ENCODE measurements at places on chromosomes 3 and 15. TPM values are rescaled to one million over a fixed set of nuclear protein-coding genes. Genes with fewer than 3 reads are reported as not detected.

GRCh38 chr15:74134387-74135027 lies 4.1 kb downstream of the ISLR2 start:
- no peak for DNase-seq

DNA sequence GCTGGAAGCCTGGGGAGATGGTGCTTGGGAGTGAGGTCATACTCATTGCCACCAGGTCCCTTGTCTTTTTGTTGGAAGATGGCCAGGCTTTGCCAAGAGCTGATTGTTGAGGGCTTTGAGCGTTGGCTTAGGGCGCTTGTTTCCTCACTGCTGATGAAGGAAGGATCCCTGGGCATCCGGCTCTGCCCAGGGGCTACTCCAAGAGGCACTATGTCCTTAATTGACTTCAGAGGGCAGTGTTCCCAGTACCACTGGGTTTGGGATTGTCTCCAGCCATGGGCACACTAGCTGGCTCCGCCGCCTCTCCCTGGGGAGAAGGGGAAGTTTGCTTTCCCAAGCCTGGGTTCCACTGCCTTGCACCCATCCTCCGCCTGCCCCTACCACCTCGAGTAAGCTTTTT lies 57.2 kb upstream of the RGMA start:
- no peak for DNase-seq

DAPK2 gene
- 0.80 TPM for polyA plus RNA-seq

- DNase-seq, result peak; percentile 83
Measured at GRCh38 chr3:113132571-113132996, 78.8 kb upstream of the BOC start.

GRCh38 chr3:42572278-42572677 lies 9.5 kb downstream of the SEC22C start:
- DNase-seq, result peak; percentile 35

DNA sequence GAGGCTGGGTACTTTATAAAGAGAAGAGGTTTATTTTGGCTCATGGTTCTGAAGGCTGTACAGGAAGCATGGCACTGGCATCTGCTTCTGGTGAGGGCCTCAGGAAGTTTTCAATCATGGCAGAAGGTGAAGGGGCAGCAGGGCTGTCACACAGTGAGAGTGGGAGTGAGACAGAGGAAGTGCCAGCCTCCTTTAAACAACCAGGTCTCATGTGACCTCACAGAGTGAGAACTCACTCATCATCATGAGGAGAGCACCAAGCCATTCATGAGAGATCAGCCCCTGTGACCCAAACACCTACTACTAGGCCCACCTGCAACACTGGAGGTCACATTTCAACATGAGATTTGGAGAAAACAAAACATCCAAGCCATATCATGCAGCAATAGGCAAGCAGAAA lies 9.3 kb upstream of the RFTN1 start:
- no peak for DNase-seq

DNA sequence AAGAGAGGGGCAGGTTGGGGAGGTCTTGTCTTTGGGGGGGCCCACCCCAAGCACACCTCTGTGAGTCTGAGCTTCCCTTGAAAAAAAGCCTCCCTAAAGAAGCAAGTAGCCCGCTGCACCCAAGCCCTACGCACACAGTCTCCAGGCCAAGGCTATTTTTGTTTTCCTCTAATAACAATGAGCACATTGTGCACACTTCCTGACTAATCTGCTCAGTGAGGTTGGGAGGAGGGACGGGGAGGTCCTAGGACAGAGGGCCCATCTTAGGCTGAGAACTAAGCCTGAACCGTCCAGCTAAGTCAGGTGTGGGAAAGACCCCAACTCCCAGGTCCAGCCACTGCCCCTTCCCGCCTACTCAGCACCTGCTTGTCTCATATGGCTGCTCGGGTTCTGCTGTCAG lies 87.2 kb downstream of the HMG20A start:
- peak; percentile 84 for DNase-seq

DNA sequence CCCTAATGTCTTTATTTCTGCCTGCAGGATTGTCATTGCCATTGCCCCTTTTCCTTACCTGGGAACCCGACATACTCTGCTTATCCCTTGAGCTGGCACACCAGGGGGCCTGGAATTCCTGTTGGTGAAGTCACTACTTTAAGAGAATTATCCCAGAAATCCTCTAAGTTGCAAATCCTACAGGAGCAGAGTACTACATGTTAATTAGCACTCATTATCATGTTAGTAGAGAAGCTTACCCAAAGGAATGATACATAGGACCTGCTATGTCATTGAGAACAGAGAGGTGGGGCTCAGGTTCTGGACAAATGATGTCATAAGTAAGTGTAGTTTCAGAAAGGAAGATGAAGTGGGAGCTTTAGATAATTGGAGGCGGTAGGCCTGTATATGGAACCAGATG lies 27.4 kb downstream of the SCG5 start:
- no peak for DNase-seq

PAK6 gene
- polyA plus RNA-seq, result 24.6 TPM

GRCh38 chr3:10726787-10727186 lies 89.2 kb upstream of the SLC6A11 start:
- no peak for DNase-seq

UCN2 gene
- polyA plus RNA-seq, result 9.9 TPM

DNA sequence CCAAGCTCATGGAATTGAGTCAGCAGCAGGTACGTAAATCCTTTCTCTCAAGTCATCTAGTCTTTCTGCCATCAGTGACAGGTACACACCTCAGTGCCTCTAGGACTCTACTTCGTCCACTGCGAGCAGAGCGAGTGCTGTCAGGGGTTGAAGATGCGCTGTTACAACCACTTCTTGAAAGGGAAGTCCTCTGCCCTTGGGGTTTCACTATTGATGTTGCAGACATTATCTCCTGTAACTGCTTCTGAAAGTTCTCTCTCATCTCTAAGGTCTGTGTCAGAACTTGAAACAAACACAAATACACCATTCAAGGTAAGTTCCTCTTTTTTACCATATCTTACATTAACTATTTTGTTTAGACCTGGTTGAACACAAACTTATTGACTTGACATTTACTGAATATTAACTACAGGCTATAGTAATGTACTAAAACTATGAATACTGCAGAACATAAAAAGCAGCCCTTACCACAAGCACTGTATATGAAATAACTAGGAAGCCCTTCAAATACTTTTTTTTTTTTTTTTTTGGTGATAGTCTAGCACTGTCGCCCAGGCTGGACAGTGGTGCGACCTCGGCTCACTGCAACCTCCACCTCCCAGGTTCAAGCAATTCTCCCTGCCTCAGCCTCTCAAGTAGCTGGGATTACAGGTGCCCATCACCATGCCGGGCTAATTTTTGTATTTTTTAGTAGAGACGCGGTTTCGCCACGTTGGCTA lies 41.5 kb downstream of the TOPBP1 start:
- DNase-seq, result no peak

DNA sequence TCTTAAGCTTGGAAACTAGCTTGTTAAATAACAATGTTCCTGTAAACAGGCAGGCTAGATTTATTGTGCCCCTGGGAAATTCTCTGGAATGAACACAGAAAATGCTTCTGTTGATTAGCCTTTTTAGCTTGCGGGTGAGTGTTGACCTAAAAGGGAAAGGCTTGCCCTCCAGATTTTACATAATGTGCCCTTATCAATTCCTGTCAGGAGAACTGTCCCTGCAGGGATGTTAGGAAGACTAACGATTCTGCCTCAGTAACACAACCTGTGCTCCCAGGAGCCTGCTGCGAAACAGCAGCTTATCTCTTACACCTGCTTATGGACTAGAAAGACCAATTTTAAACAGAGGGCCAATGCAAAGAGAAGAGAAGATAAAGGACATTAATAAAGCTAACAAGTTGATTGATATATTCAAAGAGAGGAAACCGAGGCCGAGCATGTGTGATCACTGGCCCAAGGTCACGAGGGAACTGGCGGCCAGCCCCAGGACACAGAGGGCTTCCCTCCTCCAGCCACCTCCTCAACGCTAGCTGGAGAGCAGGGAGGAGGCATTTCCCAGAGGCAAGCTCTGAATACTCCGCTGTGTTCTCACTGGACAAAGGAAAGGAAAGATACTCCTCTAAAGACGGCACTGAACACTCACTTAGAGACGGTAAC lies 48.4 kb upstream of the TJP1 start:
- no peak for DNase-seq

TNNC1 gene
- 0.15 TPM for polyA plus RNA-seq

GRCh38 chr15:77826006-77826695 lies 193.4 kb upstream of the LINGO1 start:
- no peak for DNase-seq

DNA sequence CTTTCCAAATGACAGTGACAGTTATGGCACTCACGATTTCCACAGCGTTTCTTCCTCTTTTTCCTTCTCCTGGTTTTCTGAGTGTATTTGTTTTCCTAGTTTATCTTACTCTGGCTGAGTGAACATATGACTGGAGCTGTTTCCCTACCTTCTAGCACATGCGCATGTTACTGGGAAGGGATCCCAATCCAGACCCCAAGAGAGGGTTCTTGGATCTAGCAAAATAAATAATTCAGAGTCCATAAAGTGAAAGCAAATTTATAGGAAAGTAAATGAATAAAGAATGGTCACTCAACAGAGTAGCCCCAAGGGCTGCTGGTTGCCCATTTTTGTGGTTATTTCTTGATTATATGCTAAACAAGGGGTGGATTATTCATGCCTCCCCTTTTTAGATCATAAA lies 23.8 kb downstream of the METTL6 start:
- no peak for DNase-seq

DNA sequence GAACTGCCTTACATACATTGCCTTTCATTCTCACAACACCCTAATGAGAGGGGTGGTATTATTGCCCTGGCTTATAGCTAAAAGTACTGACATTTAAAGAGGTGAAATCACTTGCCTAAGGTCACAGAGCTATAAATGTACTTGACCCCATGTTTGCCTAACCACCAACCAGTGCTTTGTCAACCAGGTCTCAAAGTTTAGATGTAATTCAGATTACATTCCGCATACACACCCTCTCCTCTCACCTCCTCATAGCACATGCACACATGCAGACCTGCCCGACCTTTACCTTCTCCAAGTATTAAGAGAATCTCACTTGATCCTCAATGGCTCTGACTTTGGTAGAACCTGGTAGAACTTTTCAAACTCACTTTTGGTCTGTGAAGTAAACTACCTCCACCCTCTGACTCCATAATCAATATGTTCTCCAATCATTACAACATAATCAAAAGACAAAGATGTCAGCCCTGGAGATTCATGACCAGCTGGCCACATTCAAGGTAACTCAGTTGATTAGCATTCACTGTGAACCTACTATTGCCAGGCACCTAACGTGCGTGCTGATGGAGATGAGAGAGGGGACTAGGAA lies 63.2 kb upstream of the HES1 start:
- DNase-seq, result no peak

GRCh38 chr3:73710340-73710739 lies 85.6 kb upstream of the PDZRN3 start:
- DNase-seq, result no peak

- DNase-seq, result no peak
Measured at GRCh38 chr3:24650839-24651238, 156.2 kb upstream of the THRB start.

FSD2 gene
- polyA plus RNA-seq, result not detected

GRCh38 chr3:6039971-6040370 lies 820.9 kb upstream of the GRM7 start:
- no peak for DNase-seq

GRCh38 chr15:88470625-88471372 lies 3.3 kb downstream of the MRPS11 start:
- no peak for DNase-seq

DNA sequence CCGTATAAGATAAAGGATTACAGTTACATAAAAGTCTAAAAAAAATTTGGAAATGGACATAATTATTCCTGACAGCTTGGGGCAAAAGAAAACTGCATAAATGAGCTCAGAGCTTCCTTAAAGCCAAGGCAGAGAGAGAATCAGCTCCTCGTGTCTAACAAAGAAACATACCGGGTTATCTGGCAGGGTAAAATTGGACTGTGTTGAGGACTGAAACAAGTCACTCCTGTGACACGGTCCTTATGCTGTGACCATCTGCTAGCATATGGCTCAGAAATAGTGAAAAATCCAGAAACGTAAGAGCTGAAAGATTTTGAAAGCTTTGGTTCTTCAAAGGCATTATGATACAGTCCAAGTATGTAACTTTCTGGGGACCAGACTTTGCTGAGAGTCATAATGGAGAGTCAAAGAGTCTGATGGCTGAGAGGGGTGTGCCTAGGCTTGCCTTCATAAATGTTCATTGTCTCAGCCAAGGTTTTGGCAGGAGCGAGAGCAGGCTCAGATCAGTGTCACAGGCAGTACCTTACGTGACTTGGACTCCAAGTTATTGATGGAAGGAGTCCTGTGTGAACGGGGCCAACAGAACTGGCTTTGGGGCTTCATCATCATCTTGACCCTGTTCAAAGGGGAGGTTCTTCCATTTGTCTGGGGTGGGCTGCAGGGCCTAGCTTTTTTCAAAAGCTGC lies 12.5 kb downstream of the MAP6D1 start:
- no peak for DNase-seq

DNA sequence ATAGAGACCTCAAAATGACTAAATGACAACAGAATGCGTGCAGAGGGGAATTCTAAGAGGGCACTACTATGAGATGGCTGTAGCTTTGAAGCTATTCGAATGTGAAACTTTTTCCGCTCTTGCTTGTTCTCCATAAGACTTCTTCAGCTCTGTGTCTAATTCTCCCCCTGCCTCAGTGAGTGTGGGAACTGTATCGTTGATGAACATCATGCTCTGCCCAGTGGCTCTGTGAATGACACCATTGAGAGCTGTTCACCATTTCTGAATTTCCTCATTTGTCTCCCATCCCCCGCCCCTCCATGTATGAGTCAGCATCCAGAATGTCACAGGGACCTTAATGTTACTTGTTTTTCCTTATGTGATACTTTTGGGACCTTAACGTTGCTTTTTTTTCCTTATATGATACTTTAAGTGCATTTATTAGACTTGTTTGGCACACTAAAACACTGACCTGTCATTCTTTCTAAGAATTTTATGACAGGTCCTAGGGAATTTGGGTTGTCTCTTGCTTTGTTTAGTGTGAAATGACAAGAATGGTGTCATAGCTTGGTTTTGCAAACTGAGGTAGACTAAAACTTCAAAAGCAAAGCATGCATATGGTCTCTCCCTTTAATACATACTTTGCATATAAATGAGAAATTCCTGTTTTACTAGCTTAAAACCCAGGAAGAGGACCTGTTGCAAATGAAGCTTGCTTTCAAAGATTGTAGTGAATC lies 99.6 kb downstream of the FNDC3B start:
- DNase-seq, result peak; percentile 58

DNA sequence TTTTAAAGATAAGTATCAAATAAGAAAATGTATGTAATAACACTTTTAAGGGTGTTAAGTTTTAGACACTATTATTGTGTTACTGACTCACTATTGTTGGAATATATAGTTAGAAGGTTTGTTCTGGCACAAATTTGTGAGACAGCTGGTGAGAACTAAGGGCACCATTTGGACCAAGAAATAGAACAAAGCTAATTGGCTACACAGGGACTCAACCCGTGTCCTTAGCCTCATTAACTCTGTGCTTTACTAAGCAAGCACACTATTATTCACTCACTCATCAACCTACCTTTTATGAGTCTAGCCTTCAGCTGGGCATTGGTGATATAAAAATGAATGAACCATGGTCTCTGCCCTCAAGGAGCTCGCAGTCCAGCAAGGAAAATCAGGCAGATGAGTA lies 4.1 kb upstream of the UNC13C start:
- no peak for DNase-seq

LRRC31 gene
- not detected for polyA plus RNA-seq

TMEM108 gene
- polyA plus RNA-seq, result not detected

COL6A5 gene
- polyA plus RNA-seq, result not detected
